ENCODE measurements at places on chromosomes 1 and 21.
A peak's percentile ranks its signal among the peaks of the same experiment; 100 is the strongest.

DNA sequence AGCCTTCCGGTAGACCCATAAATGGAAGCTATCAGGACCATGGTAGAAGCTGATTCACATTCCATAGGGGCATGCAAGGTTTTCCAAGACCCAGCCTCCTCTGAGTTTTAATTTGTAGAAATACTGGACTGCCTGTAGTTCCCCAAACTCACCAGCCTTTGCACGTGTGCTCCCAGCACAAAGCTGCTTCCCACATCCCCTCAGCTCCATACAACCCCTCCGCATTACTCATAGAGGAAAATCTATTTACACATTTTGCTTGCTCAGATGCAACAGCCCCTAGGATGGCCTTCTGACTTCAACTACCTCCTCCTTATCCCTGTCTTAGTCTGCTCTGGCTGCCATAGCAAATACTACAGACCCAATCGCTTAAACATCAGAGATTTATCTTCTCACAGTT, 336.2 kb downstream of the SETD4 start:
- no peak for DNase-seq

GRCh38 chr1:2316451-2316961, 74.8 kb downstream of the MORN1 start:
- DNase-seq, result no peak

- no peak for DNase-seq
Measured at GRCh38 chr1:107536266-107536665, 395.4 kb downstream of the NTNG1 start.

DNA sequence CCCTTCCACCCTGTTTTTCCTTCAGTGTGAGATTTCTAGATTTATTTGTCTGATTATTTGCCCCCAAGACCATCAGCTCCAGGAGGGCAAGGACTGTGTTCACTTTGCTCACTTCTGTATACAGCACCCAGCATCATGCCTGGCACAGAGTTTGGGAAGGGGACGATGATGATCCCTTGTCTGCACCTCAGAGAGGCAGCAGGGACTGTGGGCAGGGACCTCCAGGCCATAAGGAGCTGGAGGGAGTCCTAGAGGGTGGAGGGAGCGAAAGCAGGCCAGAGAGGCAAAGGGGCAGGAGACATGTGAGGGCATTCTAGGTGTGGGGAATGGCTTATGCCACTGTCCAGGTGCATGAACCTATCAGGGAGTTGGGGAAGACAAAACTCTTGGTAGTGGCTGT, 32.8 kb downstream of the H3-3A start:
- no peak for DNase-seq

GRCh38 chr1:225746361-225747179, 31.1 kb upstream of the SRP9 start:
- peak; percentile 88 for DNase-seq

DNA sequence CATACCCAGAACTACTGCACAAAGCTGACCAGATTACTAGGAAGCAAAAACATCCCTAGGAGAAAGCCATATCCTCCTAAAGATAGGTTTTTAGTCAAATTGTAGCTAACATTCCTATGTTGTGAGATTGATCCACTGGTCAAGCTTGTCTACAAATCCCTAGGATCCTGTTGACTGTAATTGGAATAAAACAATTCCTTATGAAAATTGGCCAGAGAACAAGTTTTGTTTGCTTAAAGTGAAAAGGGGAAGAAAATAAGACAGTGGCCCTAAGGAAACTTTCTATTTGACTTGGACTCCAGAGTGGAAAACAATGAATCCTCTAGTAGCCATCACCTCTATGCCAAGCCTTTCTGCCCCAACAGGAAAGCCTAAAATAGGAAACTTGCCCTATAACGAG, 645.2 kb upstream of the USP24 start:
- no peak for DNase-seq

DNA sequence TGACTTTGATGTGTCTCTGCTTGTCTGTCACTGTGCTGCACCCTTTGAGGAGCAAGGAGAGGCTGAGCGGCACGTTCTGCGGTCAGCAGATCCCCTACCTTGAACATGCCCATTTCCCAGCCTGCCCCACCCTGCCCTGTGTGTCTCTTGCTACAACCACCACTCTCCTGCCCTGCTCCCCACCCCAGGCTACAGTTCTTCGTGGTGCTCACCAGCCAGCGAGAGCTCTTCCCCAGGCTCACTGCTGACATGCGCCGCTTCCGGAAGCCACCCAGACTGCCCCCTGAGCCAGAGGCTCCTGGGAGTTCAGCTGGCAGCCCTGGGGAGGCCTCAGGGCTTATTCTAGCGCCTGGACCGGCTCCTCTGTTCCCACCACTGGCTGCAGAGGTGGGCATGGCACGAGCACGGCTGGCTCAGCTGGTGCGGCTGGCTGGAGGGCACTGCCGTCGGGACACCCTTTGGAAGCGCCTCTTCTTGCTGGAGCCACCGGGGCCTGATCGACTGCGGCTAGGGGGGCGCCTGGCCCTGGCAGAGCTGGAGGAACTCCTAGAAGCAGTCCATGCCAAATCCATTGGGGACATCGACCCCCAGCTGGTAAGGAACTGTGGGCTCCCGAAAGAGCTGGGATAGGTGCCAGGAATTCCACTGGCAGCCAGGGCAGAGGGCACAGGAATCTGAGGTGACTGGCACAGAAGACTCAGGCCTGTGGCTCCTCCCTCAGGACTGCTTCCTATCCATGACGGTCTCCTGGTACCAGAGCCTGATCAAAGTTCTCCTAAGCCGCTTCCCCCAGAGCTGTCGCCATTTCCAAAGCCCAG, 5.6 kb downstream of the HYI start:
- no peak for DNase-seq

- peak; percentile 65 for DNase-seq
Measured at GRCh38 chr1:40783001-40783905, at the start of gene KCNQ4. TSS of gene KCNQ4 (plus strand) at chr1:40783787. CDS start at chr1:40784094, 307 bp downstream.

GRCh38 chr1:6234502-6235295, 1.1 kb downstream of the ICMT start:
- DNase-seq, result peak; percentile 70

DNA sequence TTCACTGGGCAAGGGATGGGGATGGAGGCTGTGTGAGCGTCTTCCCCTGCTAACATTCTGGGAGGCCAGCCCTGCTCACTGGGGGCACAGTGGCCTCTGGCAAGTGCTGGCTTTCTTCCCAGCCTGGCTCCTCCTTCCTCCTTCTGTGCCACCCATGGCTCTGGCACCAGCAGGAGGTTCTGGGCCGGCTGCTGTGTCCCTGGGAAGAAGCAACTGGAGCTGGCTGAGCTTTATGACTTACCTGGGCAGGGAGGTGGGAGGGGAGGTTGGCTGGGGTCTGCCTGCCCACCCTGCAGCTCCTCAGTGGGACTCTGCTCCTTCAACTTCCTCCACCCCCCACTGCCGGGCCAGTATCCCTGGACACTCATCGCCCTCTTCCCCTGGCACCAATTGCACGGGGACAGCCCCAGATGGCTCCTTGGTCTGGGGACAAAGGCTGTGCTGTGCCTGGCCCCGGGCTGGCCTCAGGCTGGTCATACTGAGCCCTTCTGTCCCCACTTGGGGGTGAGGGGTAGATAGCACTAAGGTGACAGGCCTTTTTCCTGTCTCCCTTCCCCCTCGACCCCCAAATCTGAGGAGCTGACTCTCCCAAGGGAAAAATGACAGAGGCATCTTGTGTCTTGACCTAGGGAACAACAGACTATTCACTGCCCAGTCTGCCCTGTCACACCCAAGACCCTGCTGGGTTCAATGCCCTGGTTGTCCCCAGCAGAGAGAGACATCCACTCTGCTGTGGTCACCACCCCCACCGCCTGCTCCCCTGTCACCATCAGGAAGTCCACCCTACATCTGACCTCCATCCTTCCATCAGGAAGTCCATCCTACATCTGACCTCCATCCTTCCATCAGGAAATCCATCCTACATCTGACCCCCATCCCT, 14.4 kb downstream of the CDK18 start:
- DNase-seq, result peak; percentile 37

DNA sequence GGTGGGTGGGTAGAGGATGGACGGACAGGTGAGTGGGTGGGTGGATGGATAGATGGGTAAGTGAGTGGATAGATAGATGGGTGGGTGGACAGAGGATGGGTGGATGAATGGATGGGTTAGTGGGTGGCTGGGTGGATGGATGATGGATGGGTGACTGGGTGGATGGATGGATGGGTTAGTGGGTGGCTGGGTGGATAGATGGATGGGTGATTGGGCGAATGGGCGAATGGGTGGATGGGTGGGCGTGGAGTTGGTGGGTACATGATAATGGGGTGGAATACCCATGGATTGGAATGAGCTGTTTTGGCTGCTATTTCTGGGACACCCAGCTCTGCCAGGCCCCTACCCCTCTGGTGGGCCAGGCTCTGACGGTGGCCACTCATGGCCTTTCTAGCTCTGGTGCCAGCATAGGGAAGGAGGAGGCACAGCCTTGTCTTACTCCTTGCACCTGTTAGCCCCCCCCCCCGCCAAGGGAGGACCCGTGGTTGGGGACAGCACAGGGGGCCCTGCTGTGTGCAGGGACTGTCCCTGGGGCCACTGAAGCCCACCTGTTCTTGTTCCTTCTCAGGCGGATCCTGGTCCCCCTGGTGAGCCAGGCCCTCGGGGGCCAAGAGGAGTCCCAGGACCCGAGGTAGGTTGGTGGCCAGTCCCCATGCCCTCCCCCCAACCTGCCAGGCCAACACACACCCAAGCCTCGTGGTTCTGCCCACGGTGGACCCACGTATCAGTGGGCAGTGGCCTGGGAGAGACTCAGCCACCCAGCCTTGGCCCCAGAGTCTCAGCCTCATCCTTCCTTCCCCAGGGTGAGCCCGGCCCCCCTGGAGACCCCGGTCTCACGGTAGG, 26.4 kb downstream of the COL6A2 start:
- no peak for DNase-seq

- DNase-seq, result no peak
Measured at GRCh38 chr1:149934356-149934755, 2.3 kb downstream of the MTMR11 start.

GRCh38 chr1:17141441-17142197, 22.4 kb upstream of the PADI2 start:
- DNase-seq, result no peak

DNA sequence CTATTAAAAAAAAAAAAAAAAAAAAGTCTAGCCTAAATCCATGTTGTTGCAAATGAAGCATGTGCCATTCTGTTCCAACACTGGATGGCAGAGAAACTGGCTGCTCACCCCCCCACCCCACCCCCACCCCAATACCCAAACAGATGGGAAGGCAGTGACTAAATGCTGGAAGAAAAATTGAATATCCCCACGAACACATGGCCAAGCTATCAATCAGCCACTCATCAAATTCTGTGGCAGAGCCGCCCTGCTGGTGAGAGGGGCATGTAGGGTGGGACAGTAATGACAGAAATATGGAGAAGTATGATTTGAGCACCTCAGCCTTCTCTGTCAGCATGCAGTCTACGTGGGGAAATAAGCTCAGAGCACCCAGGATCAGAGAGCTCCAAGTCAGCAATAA, 34.1 kb downstream of the OPTC start:
- DNase-seq, result peak; percentile 73

- DNase-seq, result no peak
Measured at GRCh38 chr1:162690672-162691434, 58.6 kb downstream of the DDR2 start.

- no peak for DNase-seq
Measured at GRCh38 chr1:18948913-18949685, 7.4 kb downstream of the IFFO2 start.

- no peak for DNase-seq
Measured at GRCh38 chr1:180195916-180196315, 34.1 kb upstream of the LHX4 start.

DNA sequence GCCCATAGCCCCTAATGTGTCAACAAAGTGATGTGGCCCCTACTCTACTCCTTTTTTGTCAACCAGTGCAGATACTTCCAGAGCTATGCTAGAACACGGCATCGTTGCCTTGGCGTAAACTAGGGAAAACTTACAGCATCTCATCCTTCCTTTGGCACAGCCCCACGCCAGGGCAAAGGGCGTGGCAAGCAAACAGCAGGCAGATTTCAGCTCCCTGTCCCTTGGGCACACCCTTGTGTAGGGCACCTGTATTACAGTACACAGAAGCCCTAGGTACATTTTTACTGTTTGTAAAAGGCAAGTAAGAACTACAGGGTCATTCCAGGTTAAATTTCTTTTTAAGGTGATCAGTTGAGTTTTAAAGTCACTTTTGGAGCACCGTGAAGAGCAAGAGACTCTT, 29.3 kb downstream of the PRDX6 start:
- no peak for DNase-seq

- DNase-seq, result no peak
Measured at GRCh38 chr1:225736437-225737098, 41.1 kb upstream of the SRP9 start.

DNA sequence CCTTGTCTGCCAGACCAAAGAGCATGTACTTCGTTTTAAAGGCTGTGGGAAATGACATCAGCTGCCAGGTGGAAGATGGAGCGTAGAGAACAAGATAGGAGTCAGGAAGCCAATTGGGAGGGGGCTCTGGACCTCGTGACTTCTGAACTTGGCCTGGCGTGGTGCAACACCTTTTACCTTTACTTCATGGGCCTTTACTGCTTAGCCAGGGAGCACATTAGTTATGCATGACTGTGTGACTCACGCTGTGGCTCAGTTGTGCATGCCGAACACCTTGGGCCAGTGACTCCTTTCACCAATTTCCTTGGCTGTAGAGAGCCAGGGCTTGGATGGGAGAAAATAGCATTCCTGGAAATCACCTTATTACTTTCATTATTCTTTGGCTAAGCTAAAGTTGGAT, 7.2 kb downstream of the XCL1 start:
- DNase-seq, result no peak

- DNase-seq, result no peak
Measured at GRCh38 chr1:179820226-179820970, 57.2 kb downstream of the TOR1AIP2 start.

DNA sequence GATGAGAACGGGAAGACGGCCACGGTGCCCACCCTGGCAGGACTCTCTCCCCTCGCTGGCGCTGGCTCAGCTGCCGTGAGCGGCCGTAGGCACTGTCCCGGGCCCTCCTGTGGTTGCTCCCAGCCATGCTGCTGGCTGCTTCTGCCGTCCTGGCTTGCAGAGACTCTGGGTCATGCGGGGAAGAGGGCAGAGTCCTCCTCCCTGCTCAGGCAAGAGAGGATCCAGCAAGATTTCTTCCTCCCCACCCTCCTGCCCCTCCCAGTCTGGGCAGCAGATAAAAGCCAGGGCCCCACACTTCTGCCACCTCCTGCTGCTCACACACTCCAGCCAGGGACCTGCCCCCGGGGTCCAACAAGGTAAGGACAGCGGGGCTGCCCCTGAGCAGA, 60.1 kb downstream of the AGPAT3 start:
- DNase-seq, result no peak

GRCh38 chr1:162383516-162383915, 2.0 kb downstream of the C1orf226 start:
- DNase-seq, result no peak

- no peak for DNase-seq
Measured at GRCh38 chr21:34215911-34216717, 142.7 kb downstream of the MRPS6 start.

GRCh38 chr1:222123111-222123510, 381.2 kb upstream of the DUSP10 start:
- no peak for DNase-seq
